ENCODE measurements at places on chromosomes 7 and 10. TPM values are rescaled to one million over a fixed set of nuclear protein-coding genes. Genes with fewer than 3 reads are reported as not detected.

Gene PLEKHS1
- not detected for total RNA-seq

Gene NFE2L3
- total RNA-seq, result 11.8 TPM

Gene POMZP3
- total RNA-seq, result 13.4 TPM

GRCh38 chr10:13335881-13336280, 12.2 kb downstream of the SEPHS1 start:
- DNase-seq, result no peak

Gene LDB3
- total RNA-seq, result not detected

- no peak for DNase-seq
Measured at GRCh38 chr10:80392250-80392649, 16.1 kb upstream of the PRXL2A start.

GRCh38 chr10:2049560-2049959, 312.2 kb upstream of the ADARB2 start:
- DNase-seq, result no peak

GRCh38 chr7:44275957-44276570, 49.3 kb downstream of the CAMK2B start:
- peak; percentile 49 for DNase-seq

- no peak for DNase-seq
Measured at GRCh38 chr7:17227766-17228490, 70.5 kb upstream of the AHR start.

- DNase-seq, result no peak
Measured at GRCh38 chr10:88459530-88459929, 123.6 kb downstream of the RNLS start.

GRCh38 chr10:103144041-103144440, 49.0 kb downstream of the NT5C2 start:
- no peak for DNase-seq

DNA sequence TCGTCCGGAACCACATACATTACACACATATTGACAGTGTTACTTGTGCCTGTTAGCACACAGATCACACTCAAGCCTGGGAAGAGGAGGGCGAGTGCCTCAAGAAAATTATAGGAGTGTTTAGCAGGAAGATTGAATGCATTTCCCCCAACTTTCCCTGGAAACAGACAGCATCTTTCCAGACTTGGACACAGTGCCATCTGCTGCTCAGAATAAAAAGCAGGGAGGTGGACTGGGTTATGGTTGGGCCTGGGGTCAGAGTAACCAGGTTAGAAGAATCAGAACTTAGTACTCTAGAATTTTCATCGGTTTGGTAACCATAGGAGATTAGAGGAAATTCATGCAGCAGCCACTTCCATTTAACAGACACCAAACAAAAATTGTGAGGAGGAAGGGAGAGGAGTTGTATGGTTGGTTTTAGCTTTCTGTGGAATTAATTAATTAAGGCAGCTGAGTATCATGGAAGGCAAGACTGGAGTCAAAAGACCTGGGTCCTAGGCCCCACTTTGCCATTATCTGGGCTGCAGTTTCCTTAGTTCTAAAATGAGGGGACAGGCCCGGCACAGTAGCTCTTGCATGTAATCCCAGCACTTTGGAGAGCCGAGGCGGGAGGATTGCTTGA, 43.4 kb upstream of the OPTN start:
- no peak for DNase-seq

DNA sequence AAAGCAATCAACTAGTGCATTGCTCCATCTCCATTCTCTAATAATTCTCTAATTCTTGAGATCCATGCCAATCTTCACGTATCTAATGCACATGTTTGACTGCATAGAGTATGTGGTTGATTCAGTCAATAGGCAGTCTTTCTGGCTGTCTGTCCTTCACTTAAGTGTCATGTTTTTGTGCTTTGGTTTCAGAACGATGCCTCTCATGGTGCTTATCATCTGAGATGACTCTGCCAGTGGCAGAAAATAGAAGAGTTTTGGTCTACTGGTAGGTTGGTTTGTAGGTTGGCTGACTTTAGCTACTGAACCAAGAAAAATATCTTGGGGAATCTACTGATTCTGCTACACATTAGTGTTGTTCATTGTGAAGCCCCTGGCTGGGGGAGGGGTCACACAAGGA, 364.2 kb downstream of the SFMBT2 start:
- DNase-seq, result no peak

GRCh38 chr10:79431891-79432831, 13.3 kb downstream of the ZCCHC24 start:
- DNase-seq, result no peak

GRCh38 chr7:46934198-46934825, 647.6 kb downstream of the TNS3 start:
- no peak for DNase-seq

Gene OPALIN
- total RNA-seq, result not detected

DNA sequence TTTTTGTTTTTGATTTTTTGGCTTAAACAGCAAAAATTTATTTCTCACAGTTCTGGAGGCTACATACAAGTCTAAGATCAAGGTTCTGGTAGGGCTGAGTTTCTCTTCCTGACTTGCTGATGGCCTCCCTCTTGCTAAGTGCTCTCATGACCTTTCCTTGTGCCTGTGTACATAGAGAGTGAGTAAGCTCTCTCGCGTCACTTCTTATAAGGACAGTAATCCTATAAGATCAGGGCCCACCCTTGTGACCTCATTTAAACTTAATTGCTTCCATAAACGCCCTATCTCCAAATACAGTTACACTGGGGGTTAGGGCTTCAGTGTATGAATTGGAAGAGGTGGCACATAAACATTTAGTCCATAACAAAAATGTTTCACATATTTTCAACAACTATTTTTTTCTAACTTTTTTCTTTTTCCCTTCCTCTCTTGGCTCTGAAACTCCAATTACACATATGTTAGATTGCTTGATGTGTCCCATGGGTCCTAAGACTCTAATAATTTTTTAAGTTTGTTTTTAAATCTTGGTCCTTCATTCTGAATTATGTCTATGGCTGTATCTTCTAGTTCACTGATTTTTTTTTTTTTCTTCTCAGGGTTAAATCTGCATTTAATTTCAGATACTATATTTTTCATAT, 149.8 kb downstream of the HBP1 start:
- peak; percentile 66 for DNase-seq

DNA sequence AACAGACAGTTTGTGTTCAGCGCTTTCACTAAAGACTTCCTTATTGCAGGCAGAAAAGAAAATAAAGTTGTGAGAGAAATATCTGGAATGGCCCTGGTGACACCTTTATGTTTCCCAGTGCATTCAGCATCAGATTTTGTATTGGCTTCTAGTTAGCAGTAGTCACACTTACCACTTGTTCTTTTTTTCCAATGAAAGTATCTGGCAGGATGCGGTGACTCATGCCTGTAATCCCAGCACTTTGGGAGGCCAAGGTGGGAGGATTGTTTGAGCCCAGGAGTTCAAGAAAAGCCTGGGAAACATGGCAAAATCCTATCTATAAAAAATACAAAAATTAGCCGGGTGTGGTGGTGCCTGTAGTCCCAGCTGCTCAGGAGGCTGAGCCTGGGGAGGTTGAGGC, 649.6 kb downstream of the LRMDA start:
- DNase-seq, result no peak

Gene MMP21
- not detected for total RNA-seq

DNA sequence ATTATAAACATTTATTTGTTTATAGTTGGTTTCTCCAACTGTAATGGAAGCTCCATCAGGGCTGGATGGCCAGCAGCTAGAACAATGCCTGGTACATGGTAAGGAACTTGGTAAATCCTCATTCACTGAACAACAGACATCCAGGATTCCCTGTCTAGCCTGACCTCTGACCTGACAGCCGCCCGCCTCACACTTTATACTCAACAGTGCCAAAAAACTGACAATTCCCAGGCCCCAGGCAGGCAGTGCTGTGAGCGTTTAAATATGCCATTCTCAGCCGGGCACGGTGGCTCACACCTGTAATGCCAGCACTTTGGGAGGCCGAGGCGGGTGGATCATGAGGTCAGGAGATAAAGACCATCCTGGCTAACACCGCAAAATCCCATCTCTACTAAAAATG, 55.9 kb downstream of the RSU1 start:
- DNase-seq, result no peak

Gene TAS2R3
- total RNA-seq, result 1.2 TPM

- DNase-seq, result peak; percentile 80
Measured at GRCh38 chr10:71285180-71285545, 33.9 kb upstream of the SLC29A3 start.

Gene ABCC2
- 0.11 TPM for total RNA-seq

GRCh38 chr10:42476101-42476500, 162.3 kb downstream of the ZNF33B start:
- DNase-seq, result peak; percentile 9

Gene BBS9
- total RNA-seq, result 3.1 TPM

DNA sequence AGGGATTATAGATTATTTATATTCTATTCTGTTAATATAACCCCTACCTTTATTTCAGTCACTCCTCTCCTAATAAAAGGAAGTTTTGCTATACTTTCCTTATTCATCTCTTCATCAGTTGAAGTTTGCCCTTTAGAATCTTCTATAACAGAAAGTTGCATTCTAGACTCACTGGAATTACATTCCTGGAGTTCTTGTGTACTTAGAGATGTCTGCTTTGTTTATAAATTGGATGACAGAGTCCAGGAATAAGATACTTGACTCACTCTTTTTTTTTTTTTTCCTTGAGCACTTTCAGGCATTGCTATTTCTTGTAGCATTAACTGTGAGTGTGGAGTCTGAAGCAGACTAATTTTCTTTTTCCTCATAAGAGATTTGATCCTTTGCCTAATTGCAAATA, 640.8 kb downstream of the XPNPEP1 start:
- DNase-seq, result no peak

Gene PAOX
- 6.4 TPM for total RNA-seq

DNA sequence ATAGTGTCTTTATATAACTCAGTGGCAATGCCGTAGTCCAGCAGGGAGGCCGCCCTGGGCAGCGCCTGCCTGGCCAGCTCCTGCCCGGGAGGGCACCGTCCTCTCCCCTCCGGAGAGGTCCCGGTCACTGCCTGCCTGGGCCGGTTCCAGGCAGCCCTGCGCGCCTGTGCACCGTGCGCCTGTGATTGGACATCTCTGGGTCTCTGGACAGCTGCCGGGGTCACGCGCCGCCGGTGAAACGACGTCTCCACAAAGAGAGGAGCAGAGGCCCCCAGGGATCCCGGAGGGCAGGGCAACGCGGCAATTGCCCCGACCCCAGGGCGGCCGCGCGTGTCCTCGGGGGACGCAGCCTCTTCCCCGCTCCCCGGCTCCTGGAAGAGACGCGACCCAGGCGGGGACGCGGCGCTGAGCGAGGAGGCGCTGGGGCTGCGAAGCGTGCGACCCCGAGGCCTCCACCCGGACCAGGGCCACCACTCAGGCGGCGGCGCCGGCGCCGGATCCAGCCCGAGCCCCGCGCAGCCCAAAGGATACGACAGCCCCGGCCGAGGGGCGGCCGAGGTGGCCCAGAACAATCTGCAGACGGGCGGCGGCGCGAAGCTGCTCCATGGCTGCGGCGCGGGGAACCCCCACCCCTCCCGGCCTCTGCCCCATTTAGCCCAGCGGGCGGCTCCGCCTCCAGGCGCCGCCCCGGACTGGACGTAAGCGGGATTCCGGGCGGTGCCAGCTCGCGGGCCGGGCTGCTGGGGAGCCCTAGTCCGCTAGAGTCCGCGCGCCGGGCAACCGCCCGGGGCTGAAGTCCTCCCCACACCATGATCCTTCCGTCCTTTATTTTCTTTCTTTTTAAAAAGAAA, at the start of gene PHYH:
Gene PHYH, minus strand, starts transcription at position 628 of the 851 bp plus-strand sequence. Its CDS starts 22 bp downstream, at position 606.
- peak; percentile 83 for DNase-seq

- peak; percentile 28 for DNase-seq
Measured at GRCh38 chr7:95470452-95470851, 15.3 kb upstream of the ASB4 start.

DNA sequence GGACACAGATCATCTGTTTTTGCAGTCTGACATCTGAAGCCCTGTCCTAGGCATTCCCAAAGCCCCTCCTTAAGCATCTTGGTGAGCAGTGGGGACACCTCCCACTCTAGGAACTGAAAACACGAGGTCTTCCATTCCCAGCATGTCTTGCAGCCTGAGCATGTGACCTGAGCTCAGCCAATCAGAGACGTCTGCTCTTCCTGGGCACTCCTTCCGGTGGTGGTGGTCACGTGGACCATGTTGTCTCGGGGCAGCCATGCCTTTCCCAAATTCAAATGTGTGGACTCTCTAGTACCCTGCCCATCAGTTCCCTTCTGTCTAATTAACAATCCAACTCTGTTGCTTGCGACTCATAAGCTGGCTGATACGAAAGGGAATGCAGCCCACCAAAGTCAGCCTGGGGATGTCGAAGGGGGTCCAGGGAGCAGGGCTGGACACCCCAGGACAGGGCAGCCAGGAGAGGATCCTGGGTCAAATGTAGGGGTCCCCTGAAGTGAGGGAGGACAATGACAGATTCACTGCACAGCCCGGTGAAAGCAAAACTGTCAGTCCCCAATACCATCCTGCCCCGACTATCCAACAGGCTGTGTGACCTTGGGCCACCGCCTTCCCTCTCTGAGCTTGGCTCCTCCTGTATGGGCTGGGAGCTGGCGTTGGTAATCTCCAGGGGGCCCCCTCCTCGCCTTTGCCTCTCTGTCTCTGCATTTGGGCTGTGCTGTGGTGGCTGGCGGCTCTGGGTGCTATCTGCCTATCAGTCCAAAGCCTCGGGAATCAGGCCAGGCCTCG, 57.4 kb upstream of the BAIAP2L1 start:
- DNase-seq, result peak; percentile 78

DNA sequence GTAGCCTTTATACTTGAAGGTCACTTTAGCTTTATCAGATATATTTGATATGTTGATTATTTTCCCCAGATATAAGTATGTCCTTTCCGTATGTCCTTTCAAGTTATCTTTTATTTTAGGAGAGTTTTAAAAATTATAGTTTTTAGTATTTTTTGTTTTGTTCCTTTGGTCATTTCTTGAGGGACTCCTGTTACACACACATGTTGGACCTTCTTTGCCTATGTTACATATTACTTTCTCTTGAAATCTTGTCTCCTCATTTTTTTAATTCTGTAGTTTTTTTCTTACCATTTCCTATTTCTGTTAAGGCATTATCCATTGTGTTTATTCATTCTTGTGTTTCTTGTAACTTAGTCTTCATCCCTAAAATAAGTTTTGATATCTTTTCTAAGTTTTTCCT, 23.9 kb downstream of the GLCCI1 start:
- no peak for DNase-seq

Gene AKR1C2
- total RNA-seq, result 29.4 TPM

Gene ABCB1
- total RNA-seq, result 0.86 TPM

DNA sequence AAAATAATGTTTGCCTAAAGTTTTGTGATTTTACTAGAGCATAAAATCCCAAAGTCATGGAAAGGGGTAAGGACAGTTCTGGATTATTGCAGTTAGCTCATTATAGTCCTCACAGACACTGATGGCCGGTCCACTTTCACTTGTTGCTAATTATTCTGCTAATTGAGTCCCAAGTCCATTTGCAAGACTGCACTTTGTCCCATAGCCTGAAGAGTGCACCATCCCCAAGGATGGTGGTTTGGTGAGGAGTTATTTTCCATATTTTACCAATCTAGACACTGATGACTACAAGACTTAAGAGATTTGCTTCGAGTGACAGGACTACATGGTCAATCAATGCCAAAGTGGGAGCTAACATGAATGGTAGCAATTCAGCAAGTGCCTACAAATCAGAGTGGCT, 181.8 kb upstream of the CACNA2D1 start:
- DNase-seq, result no peak

All from K562 (cell line).